ENCODE measurements at places on chromosomes 7 and 10.

DNA sequence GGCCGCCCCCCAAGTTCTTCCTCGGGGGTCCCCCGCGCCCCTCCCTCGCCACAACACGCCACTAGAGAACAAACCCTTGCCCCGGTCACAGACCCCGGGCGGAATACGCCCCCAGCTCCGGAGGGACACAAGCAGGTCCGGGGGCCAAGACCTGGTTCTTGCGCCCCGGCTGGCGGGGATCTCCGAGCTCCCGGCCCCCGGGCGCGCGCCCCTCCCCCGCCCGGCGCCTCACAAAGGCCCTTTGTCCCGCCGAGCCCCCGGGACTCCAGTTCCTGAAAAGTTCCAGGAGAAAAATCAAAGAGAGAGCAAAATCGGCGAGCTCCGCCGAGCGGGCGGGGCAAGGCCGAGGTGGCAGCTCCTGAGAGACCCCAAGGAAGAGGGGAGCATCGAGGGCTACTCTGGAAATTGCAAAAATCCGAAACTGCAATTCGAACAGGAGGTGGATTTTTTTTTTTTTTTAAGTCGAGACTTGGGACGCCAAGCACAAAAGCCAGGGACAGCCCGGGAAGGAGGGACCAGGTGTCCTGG, 4.0 kb downstream of the TNRC18 start:
- H3K27me3 ChIP-seq = peaks cover 45% of the 10 kb centered on the region
- H3K36me3 ChIP-seq = no peaks in the 10 kb centered on the region
- H3K4me1 ChIP-seq = peaks cover 23% of the 10 kb centered on the region
- DNase-seq = no peak

DNA sequence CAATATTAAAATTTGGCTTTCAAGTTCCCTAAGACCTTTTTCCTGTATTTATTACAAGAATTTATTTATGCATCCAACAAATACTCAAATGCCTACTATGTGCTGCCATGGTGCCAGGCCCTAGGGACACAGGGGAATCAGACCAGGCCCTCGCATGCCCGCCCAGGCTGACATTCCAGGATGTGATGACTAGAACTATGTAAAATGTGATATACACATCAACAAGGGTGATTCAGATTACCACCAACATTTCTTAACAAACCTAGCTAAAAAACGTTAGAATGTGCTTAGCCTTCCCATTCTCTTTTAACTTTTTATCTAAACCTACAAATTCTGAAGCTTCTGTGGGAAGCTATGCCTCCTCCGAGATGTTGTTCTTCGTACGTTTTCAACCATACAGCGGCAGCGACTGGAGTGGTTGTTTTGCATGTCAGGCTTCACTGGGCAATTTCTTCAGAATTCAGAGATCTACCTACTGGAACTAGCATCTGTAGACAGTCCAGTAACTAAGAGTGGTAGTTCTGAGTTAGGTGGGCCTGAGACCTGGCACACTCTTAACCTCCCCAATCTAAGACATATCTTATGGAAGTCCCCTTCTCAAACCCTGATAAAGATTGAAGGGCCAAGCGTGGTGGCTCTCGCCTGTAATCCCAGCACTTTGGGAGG, 22.1 kb downstream of the GNA12 start:
- H3K27ac ChIP-seq = no peak overlapping the region
- H3K4me3 ChIP-seq = no peak overlapping the region
- no peak for DNase-seq
- H3K27me3 ChIP-seq = no peaks in the 10 kb centered on the region
- H3K4me1 ChIP-seq = peaks cover 44% of the 10 kb centered on the region
- peaks cover 2% of the 10 kb centered on the region for H3K36me3 ChIP-seq

GRCh38 chr10:118241229-118242137, 100.6 kb downstream of the FAM204A start:
- no peaks in the 10 kb centered on the region for H3K4me1 ChIP-seq
- H3K4me3 ChIP-seq = no peak overlapping the region
- no peaks in the 10 kb centered on the region for H3K36me3 ChIP-seq
- peak; percentile 76 for DNase-seq
- no peak overlapping the region for H3K27ac ChIP-seq

GRCh38 chr10:26983156-26983555, 117.1 kb downstream of the ANKRD26 start:
- no peak for DNase-seq
- no peaks in the 10 kb centered on the region for H3K36me3 ChIP-seq
- no peak overlapping the region for H3K27ac ChIP-seq

DNA sequence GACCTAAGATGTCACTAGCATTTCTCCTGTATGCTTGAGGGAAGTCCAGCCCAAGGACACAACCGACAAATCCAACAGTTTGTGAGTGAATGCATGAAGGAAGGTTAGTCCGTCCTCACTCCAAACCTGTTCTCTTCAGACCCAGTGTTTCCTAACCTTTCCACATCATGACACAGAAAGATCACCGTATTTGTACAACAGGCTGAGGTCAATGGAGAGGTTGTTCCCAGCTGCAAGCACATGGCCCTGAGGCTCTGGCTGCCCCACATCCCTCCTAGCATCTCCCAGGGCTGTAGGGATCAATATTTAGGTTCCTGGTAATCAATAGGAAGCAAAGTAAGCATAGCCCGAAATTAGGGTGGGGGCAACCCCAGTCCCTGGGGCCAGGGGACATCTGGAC, 227.9 kb downstream of the PLXNA4 start:
- H3K4me1 ChIP-seq = no peaks in the 10 kb centered on the region
- no peaks in the 10 kb centered on the region for H3K36me3 ChIP-seq
- no peak for DNase-seq
- H3K4me3 ChIP-seq = no peak overlapping the region
- H3K27me3 ChIP-seq = peaks cover 21% of the 10 kb centered on the region

- H3K4me3 ChIP-seq = no peak overlapping the region
- no peak overlapping the region for H3K27ac ChIP-seq
- H3K36me3 ChIP-seq = no peaks in the 10 kb centered on the region
- H3K27me3 ChIP-seq = peaks cover 9% of the 10 kb centered on the region
- no peak for DNase-seq
These were observed 68.4 kb downstream of the SLIT1 start for GRCh38 chr10:97117372-97117771.

DNA sequence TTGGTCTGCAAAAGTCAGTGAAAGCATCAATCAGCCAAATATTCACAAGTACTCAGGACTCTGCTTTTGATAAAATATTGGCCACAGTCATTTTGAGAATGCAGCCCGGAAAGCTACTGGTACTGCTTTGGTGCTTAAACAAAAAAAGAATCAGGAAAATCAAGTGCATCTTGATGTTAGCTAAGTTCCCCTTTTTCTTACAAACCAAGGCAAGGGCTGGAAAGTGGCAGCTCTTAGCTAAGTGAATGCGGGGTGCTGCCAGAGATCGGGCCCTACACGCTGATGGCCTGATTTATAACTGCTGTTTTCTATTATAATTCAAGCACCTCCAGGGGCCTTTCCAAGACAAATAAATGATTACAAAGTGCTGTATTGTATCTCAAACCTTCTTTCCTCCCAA, 136.8 kb upstream of the MGMT start:
- no peak overlapping the region for H3K4me3 ChIP-seq
- no peak overlapping the region for H3K27ac ChIP-seq
- no peaks in the 10 kb centered on the region for H3K4me1 ChIP-seq
- H3K27me3 ChIP-seq = peaks cover 5% of the 10 kb centered on the region

Data from activated CD4-positive, alpha-beta memory T cell treated with anti-CD3 and anti-CD28 coated beads for 36 hours (primary cell).